ENCODE measurements at places on chromosomes 6 and 20.
A peak's percentile ranks its signal among the peaks of the same experiment; 100 is the strongest.

GRCh38 chr6:37141281-37142049 lies 28.5 kb upstream of the PIM1 start:
- DNase-seq, result peak; percentile 75

GRCh38 chr20:53735536-53736050 lies 142.0 kb upstream of the ZNF217 start:
- DNase-seq, result no peak

DNA sequence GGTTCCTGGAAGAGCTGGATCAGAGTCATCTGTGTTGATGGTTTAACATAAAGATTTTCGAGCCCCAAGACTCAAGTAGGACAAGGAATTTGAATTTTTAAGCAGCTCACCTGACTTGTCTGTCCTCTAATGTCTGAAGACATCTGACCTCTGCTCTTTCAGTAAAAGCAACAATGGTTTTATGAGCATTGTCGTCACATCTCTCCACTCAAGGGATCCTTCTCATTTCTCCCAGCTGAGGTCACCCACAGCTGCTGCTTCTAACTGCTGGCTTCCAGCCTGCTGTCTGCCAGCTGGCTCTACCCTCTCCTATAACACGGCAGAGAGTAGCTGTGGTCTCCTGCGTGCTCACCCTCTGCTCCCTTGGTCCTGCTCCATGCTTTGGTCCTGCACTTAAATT lies 24.7 kb upstream of the HDAC2 start:
- DNase-seq, result no peak

- DNase-seq, result no peak
Measured at GRCh38 chr6:3432416-3432815, 24.4 kb downstream of the SLC22A23 start.

DNA sequence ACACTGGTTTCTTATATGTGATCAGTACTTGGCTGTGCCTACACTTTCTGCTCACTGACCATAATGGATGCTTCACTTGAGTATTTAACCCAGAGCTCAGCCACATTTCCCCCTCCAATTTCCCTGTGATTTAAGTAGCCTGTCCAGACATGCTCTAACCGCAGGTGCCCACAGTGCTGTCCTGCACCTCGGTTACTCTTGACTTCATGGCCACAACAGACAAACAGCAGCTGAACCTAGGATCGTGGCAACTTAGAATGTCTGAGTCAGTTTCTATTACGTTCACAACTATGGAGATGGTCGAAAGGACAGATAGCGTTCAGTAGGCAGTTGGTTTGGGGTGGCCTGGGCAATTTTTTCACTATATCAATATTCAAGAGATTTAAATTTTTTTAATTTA lies 306.9 kb upstream of the SGK1 start:
- DNase-seq, result no peak

- DNase-seq, result peak; percentile 51
Measured at GRCh38 chr20:48467622-48468021, 360.2 kb downstream of the PREX1 start.

DNA sequence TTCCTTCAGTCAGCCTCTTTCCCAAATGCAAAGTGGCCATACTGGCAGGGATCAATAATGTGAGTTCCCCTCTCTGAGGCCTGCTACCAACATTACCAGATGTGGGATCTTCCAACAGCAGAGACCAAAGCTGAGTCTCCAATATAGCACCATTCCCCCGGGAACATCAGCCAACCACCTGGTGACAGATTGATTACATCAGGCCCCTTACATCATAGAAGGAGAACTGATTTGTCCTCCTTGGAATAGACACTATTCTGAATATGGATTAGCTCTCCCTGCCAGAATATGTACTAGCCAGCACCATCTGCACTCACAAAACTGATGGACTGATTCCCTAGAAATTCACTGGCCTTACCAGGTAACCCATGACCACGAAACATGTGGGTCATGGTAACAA lies 61.9 kb upstream of the CARMIL1 start:
- no peak for DNase-seq

DNA sequence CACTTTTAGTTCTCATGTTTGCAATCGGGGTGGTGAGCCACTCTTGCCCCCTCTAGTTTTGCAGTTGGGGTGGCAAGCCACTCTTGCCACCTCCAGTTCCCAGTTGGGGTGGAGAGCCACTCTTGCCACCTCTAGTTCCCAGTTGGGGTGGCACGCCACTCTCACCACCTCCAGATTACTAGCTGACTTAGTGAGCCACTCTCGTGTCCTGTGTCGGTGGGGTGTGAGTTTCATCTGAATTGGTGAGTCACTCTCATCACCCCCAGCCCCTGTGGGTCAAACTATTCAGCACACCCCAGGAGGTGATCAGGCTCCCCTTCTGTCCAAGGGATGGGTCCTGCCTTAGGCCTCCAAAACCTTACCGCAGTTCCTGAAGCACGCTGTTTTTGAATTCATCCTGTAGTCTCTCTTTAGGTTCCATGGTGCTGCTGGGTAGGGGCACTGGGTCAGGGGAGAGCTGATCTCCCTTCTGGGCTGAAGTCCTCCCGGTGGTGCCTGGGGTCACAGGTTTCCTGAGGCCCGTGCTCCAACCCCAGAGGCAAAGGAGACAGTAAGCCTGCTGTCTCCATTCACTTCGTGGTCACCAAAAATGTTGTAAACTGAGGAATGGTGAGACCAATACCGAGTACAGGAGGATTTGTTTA lies 224.2 kb upstream of the SYNCRIP start:
- no peak for DNase-seq

DNA sequence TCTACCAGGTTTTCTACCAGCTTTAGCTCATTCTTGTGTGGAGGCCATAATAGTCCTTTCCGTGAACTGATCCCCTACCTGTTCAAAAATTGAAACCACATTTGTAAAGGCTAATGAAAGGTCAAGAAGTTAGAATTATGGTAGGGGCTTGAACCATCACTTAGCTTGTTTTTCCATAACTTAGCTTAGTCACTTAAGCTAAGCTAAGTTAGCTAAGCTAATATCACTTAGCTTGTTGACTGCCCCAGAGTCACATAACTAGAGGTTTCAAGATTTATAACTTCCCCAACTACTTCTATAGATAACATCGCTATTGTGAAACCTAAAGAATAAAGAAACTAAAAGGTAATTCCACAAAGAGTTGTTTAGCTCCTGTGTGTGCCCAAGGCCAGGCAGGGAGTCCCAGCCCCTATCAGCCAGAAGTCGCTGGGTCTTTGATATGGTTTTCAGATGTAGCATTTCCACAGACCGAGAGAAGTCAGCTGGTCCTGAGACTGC lies 131.8 kb downstream of the VEGFA start:
- no peak for DNase-seq
